ENCODE measurements at places on chromosomes 1 and 21.

DNA sequence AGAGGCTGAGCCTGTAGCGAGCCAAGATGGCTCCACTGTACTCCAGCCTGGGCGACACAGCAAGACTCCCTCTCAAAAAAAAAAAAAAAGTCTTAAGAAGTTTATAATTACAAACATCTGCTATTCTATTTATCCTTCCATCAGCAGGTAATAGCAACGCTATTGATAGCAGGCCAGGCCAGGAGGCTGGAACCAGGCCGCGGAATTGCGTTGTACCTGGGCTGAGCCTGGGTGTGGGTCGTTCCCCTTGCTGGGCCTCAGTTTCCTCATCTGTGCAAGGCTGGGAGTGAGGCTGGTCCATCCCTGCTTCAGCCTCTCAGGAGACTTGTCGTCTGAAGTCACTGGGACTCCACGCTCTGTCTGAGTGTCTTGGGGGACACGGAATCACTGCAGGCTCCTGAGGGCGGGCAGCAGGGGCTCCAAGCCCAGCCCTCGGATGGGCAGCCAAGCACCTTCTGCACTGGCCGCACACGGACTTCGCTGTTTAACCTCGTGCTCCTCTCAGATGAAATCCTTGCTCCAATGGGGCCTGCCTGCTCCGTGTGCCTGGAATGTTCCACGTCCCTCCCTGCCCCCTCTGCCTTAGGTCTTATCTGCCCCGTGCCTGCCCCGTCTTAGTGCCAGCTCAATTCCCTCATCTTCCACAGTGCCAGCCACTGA lies 103.9 kb upstream of the C1orf174 start:
- H3K4me1 ChIP-seq = no peaks in the 10 kb centered on the region
- no peaks in the 10 kb centered on the region for H3K27me3 ChIP-seq
- no peak for DNase-seq
- no peaks in the 10 kb centered on the region for H3K36me3 ChIP-seq
- H3K27ac ChIP-seq = no peak overlapping the region

DNA sequence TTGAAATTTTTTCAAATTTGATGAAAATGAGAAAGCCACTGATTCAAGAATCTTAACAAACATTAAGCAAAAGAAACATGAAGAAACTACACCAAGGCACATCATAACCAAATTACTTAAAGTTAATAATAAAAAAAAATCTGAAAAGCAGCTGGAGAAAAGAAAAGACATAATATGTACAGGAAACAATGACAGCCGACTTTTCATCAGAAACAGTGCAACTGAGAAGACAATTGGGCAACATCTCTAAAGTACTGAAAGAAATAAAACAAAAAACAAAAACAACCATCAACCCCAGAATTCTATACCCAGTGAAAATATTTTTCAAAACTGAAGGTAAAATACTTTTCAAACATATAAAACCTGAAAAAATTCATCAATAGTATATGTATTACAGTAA lies 73.8 kb upstream of the DMRTA2 start:
- H3K27ac ChIP-seq = no peak overlapping the region
- DNase-seq = no peak
- no peaks in the 10 kb centered on the region for H3K4me1 ChIP-seq
- no peak overlapping the region for H3K4me3 ChIP-seq

DNA sequence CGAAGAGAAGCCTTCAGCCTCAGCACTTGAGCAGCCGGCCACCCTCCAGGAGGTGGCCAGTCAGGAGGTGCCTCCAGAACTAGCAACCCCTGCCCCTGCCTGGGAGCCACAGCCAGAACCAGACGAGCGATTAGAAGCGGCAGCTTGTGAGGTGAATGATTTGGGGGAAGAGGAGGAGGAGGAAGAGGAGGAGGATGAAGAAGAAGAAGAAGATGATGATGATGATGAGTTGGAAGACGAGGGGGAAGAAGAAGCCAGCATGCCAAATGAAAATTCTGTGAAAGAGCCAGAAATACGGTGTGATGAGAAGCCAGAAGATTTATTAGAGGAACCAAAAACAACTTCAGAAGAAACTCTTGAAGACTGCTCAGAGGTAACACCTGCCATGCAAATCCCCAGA lies 78.4 kb downstream of the PRDM2 start:
- 0 out of 2 replicates have a peak, but pooled peaks cover 3% of the 10 kb centered on the region for H3K36me3 ChIP-seq
- H3K4me3 ChIP-seq = no peak overlapping the region
- H3K27ac ChIP-seq = no peak overlapping the region
- peaks cover 7% of the 10 kb centered on the region for H3K4me1 ChIP-seq
- DNase-seq = no peak

DNA sequence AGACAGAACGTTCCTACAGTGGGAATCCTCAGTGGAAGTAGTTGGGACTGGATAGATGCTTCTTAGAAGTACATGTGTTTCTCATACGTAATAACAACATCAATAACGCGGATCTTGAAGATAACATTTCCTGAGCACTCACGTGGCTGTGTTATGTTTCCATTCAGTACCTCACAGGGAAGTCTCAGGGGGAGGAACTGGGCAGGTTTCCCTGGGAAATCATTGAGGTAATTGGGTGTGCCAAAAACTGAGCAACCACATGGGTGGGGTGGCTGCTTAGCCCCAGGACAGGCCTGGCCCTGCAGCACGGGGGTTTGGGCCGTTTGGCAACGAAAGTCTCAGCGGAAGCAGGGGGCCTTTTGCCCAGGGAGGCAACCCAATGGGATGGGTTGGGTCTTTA lies 133.8 kb downstream of the ZSCAN20 start:
- H3K4me3 ChIP-seq = no peak overlapping the region
- no peak for DNase-seq
- H3K4me1 ChIP-seq = no peaks in the 10 kb centered on the region

- H3K4me3 ChIP-seq = no peak overlapping the region
- no peaks in the 10 kb centered on the region for H3K27me3 ChIP-seq
- DNase-seq = no peak
Measured at GRCh38 chr1:218380125-218380977, 35.2 kb downstream of the TGFB2 start.

GRCh38 chr1:105730701-105731100 lies 1325.8 kb upstream of the PRMT6 start:
- no peaks in the 10 kb centered on the region for H3K36me3 ChIP-seq
- H3K27me3 ChIP-seq = no peaks in the 10 kb centered on the region
- H3K27ac ChIP-seq = no peak overlapping the region
- H3K4me3 ChIP-seq = no peak overlapping the region
- H3K4me1 ChIP-seq = peaks cover 7% of the 10 kb centered on the region

All from GM23338 (cell line).